ENCODE measurements at places on chromosomes 7 and 10.

DNA sequence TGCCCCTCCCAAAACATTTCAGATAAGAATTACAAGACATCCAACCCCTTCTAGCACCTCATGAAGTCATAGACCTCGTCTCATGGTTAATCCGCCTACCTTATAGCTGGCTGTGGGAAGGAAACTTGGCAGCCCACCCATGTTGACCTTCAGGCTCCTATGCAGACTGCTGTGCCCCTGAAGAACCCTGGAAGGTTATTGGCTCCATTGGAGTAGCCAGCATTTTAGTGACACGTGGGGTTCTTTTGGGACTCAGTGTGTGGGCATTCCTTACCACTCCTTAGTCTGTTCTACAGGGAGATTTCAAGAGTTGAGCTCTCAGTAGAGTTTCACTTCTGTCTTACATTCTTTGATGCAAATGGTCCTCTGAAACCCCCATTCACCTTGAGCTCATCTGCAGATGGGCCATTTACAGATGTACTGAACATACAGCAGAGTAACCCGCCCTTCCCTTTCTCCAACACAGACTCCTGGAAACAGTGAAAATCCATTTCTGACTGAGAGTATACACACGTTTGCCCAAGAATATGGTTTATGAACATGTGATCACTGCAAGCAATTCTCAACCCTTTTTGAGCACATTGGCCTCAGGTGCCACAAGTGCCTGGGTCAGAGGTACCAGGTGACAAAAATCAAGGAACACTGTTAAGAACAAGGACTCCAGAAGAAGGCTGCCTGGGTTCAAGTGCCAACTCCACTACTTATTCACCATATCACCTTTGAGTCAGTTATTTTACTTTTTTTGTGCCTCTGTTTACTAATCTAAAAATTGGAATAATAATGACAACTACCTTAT is 54.0 kb upstream of the HECW1 start:
- DNase-seq: no peak

- no peak for DNase-seq
These were observed 20.3 kb upstream of the RNF32 start for GRCh38 chr7:156620291-156620675.

DNA sequence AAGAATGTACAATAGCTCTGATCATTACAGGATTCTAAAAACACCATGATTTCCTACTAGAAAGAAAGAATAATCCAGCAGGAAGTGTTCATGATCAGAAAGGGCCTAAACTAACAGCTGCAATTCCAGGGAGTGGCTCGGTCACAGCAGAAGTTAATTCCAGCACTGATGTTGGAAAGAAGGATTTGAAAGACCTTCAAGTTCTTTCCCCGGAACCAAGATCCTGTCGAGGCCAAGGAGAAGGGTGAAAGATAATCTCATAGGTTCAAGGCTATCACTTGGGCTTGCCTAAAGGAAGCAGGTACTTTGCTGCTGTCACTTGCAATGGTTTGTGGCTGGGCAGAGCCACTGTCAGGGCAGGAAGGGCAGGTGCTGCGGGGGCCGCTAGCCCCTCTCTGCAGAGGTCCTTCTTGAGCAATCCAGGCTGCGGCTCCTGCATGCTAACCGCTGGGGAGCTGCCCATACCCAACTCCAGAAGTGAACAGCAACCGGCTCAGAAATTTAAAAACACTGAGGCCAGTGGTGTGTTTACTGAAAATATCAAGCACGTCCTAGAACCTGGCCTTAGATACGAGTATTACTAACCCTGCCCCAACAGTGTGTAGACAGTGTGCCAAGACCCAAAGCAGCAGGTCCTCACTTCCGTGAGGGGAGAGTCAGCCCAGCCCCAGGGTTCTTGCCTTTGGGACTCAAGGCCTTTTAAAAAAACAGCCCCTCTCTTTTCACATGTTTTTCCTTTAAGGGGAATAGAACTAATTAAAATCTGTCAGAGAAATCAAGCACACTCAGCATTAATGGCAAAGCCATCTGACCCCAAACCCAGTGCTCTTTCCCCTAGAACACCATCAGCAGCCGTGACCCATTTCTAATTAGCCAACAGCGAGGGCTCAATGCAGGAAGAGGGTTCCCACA is 76.8 kb downstream of the VIPR2 start:
- DNase-seq: no peak

- DNase-seq: no peak
These were observed 14.8 kb upstream of the SH2D4B start for GRCh38 chr10:80522756-80523363.

DNA sequence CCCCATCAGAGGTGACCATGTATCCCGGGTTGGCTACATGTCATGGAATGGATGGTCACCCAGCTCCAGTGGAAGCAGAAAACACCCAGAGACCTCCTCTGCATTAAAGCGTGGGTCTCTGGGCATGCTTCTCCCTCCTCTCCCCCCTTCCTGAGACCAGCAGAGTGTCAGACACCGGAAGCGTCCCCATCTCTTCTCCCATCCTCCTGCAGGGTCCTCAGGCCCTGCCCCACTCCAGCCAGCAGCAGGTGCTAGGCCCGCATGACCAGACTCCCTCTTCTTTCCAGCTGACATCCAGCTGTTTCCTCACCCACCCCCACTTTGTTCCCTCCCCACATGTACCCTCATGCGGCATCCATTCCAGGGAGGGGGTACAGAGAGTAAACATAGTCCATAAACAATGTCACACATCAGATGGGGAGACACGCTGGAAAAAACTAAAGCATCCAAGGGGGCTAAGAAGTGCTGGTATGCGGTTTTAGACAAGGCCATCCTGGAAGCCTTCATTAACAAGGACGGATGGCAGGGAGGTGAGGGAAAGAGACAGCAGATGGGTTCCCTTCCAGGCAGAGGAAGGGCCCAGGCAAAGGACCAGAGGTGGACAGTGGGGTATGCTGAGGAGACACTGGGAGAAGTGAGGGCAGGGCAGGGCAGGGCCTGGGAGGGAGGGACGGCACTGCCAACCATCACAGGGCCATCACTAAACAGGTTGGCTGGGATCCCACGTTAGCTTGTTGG is 12.5 kb upstream of the SLC18A3 start:
- no peak for DNase-seq

- no peak for DNase-seq
These were observed 91.0 kb downstream of the SEMA3D start for GRCh38 chr7:85095806-85096205.

DNA sequence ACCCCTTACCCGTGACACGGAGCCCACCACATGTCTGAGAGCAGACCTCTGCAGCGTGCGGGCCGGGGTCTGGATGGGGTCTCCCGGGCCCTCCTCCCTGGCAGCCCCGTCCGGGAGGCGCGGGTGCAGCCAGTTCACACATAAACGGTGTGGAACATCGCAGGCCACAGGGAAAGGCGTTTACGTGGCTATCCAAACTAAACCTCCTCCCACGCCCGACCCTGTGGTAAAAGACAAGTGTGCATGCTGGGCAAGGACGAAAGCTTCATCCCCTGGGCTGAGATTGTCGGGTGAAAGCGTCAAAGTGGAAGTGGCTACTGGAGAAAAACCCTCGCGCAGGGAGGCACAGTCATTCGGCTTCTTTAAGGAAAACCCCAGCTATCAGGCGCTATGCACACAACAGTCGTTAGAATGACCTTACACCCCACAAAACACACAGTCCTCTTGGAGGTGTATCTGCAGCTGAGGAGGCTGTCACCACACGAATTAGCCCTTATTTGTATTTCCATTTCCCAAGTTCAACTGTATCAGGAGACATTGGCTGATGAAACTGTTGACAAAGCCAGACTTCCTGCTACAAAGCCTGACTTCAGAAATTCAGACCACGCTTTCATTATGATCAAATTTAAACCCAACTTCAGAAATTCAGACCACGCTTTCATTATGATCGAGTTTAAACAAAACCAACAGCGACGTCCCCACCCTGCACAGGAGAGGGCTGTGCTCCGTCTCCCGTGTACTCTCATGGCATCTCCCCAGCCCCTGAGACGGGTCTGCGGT is 15.3 kb downstream of the GPER1 start:
- DNase-seq: peak; percentile 84

- peak; percentile 79 for DNase-seq
These were observed 177.1 kb upstream of the SVIL start for GRCh38 chr10:29811751-29812427.

GRCh38 chr10:120734483-120735078 is 116.6 kb upstream of the WDR11 start:
- DNase-seq: no peak

- DNase-seq: no peak
These were observed 56.9 kb downstream of the ADK start for GRCh38 chr10:74207691-74208480.

- no peak for DNase-seq
These were observed 271.7 kb downstream of the ARHGAP12 start for GRCh38 chr10:31656851-31657433.

GRCh38 chr7:1170741-1171501 is 10.9 kb upstream of the ZFAND2A start:
- DNase-seq: no peak

DNA sequence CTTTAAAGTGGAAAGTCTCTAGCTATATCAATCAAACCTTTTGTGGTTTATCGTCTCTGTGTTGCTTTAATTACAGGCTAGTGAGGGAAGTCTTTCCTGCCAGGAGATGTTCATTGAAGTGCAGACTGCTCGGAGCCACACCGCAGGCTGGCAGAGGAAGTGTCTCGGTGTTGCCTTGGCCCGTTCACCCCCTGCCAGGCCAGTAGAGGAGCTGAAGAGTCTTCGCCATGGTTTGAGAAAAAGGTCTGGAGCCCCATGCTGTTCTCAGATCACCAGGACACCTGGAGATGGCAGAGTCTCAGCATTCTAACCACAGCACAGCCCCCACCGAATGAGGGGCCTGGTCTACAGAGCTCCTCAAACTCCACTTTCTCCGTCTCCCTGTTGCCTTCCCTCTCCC is 275.9 kb upstream of the PLPP4 start:
- DNase-seq: no peak

GRCh38 chr10:113993489-113993991 is 50.1 kb upstream of the ADRB1 start:
- no peak for DNase-seq

GRCh38 chr10:15632456-15633091 is 87.1 kb downstream of the ITGA8 start:
- DNase-seq: no peak

Data from activated CD4-positive, alpha-beta T cell treated with anti-CD3 and anti-CD28 coated beads, Interleukin-10, Interleukin-2, amounts not matched to agents 100 ng/mL and 50 ng/mL, durations not matched to agents 16 hours and 8 hours (primary cell).